ENCODE measurements at places on chromosomes 12 and 14.

GRCh38 chr14:64234877-64235651 lies 59.1 kb downstream of the ESR2 start:
- peak; percentile 73 for DNase-seq

- DNase-seq: no peak
Measured at GRCh38 chr12:93894391-93895088, 217.4 kb downstream of the CRADD start.

DNA sequence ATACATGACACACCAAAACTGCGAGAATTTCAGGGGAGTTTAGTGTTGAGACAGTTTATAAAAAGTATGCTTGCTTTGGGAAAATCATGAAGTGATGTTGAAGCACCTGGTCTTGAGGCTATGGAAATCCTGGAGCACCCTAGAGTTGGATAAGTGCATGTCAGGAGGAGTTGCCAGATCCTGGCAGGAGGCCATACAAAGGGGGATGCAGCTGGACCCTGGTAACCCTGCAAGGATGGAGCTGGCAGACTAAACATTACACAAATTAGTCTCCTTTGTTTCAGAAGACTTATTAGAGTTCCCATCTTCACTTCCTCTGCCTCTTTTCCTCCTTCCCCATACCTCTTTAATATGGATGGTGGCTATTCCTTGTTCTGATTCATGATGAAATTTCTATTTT lies 907.0 kb downstream of the BCL11B start:
- no peak for DNase-seq

GRCh38 chr12:46222636-46223035 lies 46.2 kb downstream of the SLC38A1 start:
- no peak for DNase-seq

GRCh38 chr12:89345830-89346740 lies 6.2 kb downstream of the DUSP6 start:
- peak; percentile 78 for DNase-seq

Data from Daoy (cell line).